ENCODE measurements at places on chromosomes 16 and 17.

DNA sequence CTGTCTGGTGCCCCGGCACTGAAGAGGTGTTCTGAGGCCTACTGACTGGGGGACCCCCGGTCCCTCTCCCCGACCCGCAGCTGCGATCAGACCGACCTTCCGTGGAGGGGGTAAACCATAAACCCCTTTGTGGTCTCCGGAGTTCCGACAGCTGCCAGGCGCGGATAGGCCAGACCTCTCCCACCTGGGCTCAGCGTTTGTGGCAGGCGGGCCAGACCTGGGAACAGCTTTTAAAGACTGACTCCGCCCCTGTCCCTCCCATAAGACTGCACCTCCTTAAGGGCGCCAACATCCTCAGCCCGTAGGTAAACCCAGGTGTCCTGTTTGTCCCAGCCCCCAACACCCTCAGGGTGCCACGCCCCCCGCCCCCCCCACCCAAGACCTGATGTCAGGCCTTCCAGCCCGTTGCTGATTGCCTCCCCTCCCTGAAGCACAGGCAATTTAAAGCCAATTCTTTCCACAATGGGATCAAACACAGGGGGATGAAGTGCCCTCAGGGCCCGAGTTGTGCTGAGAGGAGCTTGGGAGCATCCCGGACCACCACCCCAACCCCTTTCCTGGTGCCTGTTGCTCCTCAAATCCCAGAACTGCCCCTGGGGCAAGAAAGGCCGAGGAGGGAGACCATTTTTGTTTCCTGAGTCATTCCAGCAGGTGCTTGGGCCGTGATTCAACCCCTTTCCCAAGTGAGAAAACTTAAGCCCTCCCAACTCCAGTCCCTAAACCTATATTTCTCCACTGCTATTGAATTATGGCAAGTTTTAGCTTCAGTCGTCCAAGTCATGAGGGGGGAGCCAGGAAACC, at the start of gene SOX15:
Gene SOX15, minus strand, starts transcription at position 204 of the 801 bp plus-strand sequence. CDS start 418 bp downstream, outside the sequence.
- DNase-seq, result no peak

DNA sequence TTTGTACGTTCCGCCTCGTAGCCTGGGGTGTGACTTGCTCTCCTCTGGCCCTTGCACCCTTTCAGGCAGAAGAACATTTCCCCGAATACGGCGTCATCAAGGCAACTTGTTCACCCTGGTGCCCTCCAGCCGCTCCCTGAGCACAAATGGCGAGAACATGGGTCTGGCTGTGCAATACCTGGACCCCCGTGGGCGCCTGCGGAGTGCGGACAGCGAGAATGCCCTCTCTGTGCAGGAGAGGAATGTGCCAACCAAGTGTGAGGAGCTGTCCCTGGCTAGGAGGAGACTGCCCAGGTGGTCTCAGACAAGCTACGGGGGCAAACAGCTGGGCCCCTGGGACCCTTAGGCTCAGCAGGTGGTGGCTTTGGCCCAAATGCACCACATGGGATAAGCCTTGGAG, 10.4 kb downstream of the LIMD2 start:
- no peak for DNase-seq

GRCh38 chr17:82160075-82160474, 52.6 kb downstream of the CCDC57 start:
- DNase-seq, result no peak

GRCh38 chr17:63832455-63832854, 5.0 kb upstream of the FTSJ3 start:
- no peak for DNase-seq

GRCh38 chr17:45581860-45582259, 91.3 kb upstream of the PLEKHM1 start:
- DNase-seq, result no peak

- DNase-seq, result no peak
These were observed 131.6 kb upstream of the PLCG2 start for GRCh38 chr16:81647527-81647926.
